ENCODE measurements at places on chromosomes 3 and 15. TPM values are rescaled to one million over a fixed set of nuclear protein-coding genes. Genes with fewer than 3 reads are reported as not detected.
A peak's percentile ranks its signal among the peaks of the same experiment; 100 is the strongest.

DNA sequence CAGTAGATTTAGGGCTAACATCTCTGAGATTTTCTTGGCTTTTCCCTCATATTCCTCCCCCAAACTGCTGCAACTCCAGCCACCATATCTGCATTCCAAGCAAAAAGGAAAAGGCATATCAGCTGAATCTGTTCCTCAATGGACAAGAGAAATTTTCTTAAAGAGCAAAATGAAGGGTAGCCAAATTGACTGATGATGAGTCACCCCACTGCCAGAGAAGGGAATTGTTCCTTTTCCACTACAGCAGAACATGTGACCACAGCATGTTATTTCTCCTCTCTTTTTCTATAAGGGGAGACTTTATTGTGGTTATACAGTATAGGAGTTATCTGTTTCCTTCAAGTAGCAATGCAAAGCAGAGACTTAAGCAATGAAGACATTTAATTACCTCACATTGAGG lies 172.5 kb downstream of the MTHFS start:
- no peak overlapping the region for H3K27ac ChIP-seq
- no peak for DNase-seq
- no peaks in the 10 kb centered on the region for H3K36me3 ChIP-seq
- no peak overlapping the region for H3K4me3 ChIP-seq
- no peaks in the 10 kb centered on the region for H3K4me1 ChIP-seq
- no peaks in the 10 kb centered on the region for H3K27me3 ChIP-seq

DNA sequence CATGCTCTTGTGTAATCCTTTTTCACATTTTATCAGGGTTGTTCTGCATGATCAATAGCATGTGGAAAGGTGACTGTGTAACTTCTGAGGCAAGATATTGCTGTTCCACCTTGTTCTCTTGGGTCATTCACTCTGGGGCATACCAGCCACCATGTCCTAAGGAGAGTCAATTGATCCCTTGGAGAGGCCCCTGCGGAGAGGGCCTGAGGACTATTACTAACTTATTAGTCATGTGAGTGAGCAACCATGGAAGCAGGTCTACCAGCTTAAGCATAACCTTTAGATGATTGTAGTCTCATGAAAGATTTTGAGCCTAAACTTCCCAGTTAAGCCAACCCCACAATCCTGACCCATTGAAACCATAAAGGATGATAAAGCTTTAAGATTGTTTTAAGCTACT lies 22.0 kb upstream of the COL6A5 start:
- H3K27ac ChIP-seq, result no peak overlapping the region
- no peaks in the 10 kb centered on the region for H3K27me3 ChIP-seq
- no peaks in the 10 kb centered on the region for H3K36me3 ChIP-seq
- no peak for DNase-seq

Gene CYP1A2
- not detected for total RNA-seq

DNA sequence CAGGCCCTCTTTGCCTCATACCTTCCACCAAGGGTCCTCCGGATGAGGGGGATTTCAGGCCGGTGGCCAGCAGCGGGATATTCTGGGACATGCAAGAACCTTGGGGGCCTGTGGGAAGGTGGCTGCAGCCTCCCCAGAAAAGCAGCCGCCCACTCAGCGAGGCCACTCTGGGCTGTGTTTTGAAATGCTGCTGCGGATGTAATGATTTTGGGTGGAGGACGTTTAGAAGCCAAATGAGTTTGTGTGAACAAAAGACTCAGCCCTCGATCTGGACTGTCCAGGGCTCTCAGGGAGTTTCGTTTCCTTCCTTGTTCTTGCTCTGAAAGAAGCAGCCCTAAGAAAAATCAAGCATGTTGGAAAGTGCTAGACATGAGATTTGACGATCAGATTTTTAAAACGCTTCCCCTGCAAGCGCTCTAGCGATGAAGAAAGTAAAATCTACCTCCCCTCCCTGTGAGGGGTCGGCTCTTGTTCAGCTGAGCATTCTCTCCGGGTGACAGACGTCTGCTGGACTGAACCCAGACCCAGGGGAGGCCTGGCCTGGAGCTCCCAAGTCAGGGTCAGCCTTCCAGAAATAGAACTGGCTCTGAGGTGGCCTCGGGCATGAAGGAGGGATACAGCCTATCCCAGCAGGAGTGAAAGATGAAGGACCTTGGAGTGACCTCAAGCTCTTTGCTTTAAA lies 12.9 kb downstream of the HEG1 start:
- H3K36me3 ChIP-seq, result no peaks in the 10 kb centered on the region
- H3K27me3 ChIP-seq, result no peaks in the 10 kb centered on the region
- no peak overlapping the region for H3K4me3 ChIP-seq
- no peak for DNase-seq
- H3K4me1 ChIP-seq, result peaks cover 23% of the 10 kb centered on the region

GRCh38 chr15:41605566-41605965 lies 46.6 kb downstream of the TYRO3 start:
- no peak overlapping the region for H3K4me3 ChIP-seq
- no peaks in the 10 kb centered on the region for H3K36me3 ChIP-seq
- no peak overlapping the region for H3K27ac ChIP-seq
- H3K27me3 ChIP-seq, result no peaks in the 10 kb centered on the region

DNA sequence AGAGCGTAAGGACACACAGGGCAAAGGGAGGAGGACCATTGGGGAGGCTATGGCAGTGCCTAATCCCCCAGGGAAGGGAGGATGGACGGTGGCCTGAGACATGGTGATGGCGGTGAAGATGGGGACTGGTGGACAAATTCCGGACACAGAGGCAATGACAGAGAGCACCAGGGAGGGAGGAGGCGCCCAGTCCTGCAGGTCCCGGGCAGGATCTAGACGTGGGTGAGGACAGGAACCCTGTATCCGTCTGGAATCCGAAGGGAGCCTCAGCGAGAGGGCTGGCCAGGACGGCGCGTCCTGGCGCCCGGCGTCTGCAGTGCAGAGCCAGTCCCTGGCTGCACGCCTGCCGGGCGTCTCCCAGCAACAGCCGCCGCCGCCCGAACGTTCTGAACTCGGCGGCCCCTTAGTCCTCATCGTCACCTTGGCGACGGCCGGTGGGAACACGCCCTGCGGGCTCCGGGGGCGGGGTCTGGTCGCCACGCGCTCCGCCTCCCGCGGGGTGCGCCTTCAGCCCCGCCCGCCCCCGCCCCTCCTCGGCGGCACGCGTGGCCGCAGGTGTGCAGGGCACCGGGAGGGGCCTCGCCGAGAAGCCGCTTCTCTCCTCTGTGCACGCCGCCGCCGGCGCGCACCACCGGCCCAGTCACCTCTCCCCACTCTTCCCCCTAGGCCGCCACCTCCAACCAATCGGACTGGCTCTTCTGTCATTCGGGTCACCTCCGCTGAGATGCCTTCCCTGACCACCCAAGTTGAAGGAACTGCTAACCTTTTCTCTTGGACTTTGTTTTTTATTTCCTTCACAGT lies 11.6 kb downstream of the XIRP1 start:
- H3K36me3 ChIP-seq, result no peaks in the 10 kb centered on the region
- H3K27ac ChIP-seq, result peak overlapping the region; percentile 72
- H3K27me3 ChIP-seq, result no peaks in the 10 kb centered on the region
- peaks cover 45% of the 10 kb centered on the region for H3K4me1 ChIP-seq
- peak; percentile 91 for DNase-seq
- peak overlapping the region; percentile 43 for H3K4me3 ChIP-seq

Gene LNP1
- 1.7 TPM for total RNA-seq

GRCh38 chr3:41900265-41900664 lies 61.6 kb downstream of the ULK4 start:
- H3K27ac ChIP-seq, result no peak overlapping the region
- H3K27me3 ChIP-seq, result no peaks in the 10 kb centered on the region
- DNase-seq, result no peak
- no peaks in the 10 kb centered on the region for H3K4me1 ChIP-seq

DNA sequence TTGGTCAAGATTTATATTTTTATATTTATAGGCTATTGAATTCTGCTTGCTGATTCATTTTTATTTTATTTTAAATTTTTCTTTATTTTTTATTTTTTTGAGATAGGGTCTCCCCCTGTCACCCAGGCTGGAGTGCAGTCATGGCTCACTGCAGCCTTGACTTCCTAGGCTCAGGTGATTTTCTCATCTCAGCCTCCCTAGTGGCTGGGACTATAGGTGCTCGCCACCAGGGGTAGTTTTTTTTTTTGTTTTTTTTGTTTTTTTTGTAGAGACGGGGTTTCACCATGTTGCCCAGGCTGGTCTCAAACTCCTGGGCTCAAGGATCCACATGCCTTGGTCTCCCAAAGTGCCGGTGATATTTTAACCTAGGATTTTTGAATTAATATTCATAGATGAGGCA lies 31.2 kb downstream of the NR2E3 start:
- no peak for DNase-seq
- no peaks in the 10 kb centered on the region for H3K36me3 ChIP-seq

All from thymus (tissue), 14 donors.